ENCODE measurements at places on chromosomes 1 and 21.

DNA sequence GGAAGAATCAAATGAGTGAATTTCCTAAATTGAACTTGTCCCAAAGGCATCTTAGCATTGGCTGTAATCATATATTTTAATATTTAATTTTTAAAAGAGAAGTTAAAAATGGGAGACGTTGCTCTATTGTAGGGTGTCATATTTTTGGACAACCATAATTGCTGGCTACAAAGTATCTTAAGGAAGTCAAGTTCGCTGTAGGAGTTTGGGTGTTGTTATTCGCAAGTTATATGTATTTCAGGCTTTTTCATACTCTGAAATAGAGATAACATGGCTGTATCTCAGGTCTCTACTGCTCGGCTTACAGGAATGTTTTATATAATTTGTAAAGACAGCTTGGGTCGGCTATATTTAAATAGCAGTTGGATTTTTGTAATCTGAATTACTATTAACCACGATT is 852 bp downstream of the TMEM50A start:
- DNase-seq: no peak

DNA sequence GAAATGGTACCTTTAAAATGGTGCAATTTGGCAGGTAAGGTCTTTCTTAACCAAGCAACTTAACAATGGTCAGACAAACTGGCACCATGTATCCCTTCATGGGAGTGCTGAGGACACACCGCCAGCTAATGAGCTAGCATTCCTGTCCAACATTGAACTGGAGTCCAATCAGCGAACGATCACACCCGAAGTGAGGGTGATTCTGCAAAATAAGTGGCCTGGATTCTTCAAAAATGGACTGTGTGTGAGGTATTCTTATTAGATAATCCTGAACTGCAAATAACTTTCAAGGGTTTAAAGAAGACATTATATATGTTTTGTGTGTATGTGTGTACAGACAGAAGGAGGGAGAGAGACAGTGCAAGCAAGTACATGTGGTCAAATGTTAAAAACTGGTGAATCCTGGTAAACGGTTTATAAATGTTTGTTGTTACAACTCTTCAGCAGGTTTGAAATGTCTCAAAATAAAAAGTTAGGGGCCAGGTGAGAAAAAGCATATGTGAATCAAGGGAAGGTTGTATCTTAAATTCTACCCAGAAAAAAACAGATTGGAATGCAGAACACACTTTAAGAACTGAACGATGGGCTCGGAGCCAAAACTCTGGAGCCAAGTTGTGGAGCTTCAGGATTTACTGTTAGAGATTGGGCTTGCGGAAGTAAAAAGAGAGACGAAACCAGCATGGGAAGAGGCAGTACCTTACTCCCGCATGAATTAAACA is 20.9 kb downstream of the GADD45A start:
- DNase-seq: no peak

DNA sequence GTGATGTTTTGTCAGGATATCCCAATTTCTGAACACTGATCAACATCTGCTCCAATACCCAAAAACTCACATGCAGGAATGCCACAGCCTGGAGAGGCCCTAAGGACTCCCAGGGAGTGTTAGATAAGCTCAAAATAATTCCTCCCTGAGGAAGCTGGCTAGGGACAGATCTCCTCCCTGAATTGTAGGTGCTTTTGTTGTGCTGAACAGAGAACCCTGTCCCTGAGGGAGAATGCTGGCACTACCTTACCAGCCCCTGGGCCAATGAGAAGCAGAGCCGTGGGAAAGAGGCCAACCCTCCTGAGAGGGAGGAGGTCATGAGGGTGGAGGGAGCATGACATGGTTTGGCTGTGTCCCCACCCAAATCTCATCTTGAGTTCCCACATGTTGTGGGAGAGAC is 73.6 kb upstream of the PTGFRN start:
- DNase-seq: no peak

DNA sequence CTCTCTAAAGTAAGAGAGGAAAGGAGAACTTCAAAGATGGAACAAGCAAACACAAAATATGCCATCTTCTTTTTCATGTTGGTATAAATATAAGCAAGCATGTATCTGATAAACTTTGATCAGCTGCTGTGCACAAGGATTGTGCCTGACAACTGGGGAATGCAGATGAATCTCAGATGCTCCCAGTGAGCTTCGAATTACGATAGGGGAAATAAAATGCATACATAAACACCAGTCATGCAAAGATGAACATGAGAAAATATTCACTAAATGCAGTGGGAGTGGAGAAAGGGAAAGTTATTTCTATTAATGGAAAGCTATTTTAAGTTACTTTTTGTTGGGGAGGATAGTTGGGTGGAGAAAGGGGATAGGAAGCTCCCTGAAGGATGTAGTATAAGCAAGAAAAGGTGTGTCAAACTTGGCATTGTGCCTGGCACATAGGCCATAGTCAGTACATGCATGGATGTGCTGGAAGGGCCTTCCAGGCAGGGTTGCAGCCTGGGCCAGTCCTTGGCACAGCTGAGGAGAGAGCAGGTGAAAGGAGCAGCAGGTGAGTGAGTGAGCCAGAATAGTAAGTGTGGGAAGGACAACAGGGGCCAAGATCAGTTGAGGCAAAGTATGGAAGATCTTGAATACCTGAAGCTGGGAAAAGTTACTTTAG is 57.8 kb upstream of the PGD start:
- DNase-seq: no peak

- no peak for DNase-seq
Measured at GRCh38 chr1:69836971-69837636, 269.4 kb downstream of the LRRC7 start.

Measured in hematopoietic multipotent progenitor cell treated with erythropoietin and hydrocortisone succinate and interleukin-3 and kit ligand, for 15 days (in vitro differentiated cells).